D341Med (cell line): ENCODE measurements at places on chromosomes 6 and 20.

DNA sequence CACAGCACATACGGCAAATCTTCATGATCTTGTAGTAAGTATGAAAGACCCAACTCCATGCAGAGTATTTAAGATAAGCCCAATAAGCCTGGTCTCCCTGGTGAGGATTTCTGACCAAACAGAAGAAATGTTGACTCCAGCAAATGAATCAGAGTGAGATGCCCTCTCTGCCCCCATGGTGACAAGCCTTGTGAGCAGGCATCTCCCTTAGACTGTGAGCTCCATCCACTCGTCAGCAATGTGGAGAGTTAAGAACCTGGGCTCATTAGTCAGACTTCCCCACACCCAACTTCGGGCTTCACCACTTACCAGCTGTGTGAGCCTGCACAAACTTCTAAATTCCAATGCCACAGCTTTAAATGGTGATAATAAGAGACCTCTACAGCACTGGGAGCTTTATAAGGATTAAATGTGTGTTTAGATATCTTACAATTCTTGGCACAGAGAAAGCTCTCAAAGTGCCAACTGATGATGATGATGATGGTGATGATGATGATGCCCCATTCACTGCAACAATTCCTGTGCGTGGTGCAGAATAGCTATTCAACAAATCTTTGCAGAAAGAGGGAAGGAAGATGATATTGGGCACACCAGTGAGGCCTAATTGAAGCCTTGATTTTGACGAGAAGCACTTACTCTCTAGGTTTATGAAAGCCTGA lies 253.4 kb upstream of the TAB2 start:
- no peak for DNase-seq

GRCh38 chr6:115190534-115190933 lies 847.7 kb upstream of the HS3ST5 start:
- no peak for DNase-seq

- DNase-seq, result no peak
These were observed 312.6 kb downstream of the THBS2 start for GRCh38 chr6:168941036-168941435.

GRCh38 chr6:5811997-5812396 lies 194.7 kb downstream of the NRN1 start:
- no peak for DNase-seq
